ENCODE measurements at places on chromosomes 2 and 18.

DNA sequence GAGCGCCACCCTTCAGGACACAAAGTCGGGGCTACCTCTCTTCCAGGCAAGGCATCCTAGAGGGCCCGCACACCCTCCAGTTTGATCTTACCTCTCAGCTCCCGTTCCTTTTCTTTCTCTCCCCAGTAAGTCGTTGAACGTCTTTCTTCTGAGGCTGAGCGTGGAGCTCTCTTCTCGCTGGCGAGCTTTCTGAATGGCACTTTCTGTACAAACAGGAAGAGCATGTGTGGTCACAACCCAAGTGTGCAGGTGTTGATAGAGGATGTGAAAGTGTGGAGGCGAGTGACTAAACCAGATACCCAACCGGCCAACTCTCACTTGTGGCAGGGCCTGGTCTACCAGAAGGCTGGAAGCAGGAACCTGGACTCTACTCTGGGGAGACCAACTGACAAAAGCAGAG lies at the start of gene AFF3:
TSS of gene AFF3 (minus strand) at position 198 of the 400 bp plus-strand sequence. CDS start 38,136 bp downstream, outside the sequence.
- no peak for DNase-seq

GRCh38 chr2:99801327-99801901 lies 311.6 kb upstream of the REV1 start:
- no peak for DNase-seq

GRCh38 chr2:113827426-113827825 lies 62.5 kb upstream of the ACTR3 start:
- no peak for DNase-seq

DNA sequence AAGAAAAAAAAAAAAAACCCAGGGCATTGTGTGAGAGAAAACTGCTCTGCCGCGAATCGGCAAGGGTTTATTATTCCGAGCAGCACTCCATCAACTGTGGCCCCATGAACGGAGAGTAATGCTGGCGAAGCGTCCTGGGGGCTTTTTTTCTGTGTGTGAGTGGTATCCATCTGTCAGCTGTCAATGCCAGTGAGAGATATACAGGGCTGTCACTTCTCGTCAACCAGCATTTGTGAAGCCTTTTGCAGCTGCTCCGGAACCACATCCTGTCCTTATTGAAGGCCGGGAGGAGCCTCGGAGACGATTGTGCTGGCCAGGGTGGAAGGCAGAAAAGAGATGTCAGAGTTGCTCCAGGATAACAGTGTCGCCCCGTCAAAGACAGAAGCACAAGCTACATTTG lies 356.9 kb upstream of the SMIM21 start:
- DNase-seq: peak; percentile 28

GRCh38 chr2:173214213-173214612 lies 138.6 kb downstream of the MAP3K20 start:
- no peak for DNase-seq

GRCh38 chr2:217994776-217995274 lies 8.0 kb downstream of the TNS1 start:
- DNase-seq: no peak

DNA sequence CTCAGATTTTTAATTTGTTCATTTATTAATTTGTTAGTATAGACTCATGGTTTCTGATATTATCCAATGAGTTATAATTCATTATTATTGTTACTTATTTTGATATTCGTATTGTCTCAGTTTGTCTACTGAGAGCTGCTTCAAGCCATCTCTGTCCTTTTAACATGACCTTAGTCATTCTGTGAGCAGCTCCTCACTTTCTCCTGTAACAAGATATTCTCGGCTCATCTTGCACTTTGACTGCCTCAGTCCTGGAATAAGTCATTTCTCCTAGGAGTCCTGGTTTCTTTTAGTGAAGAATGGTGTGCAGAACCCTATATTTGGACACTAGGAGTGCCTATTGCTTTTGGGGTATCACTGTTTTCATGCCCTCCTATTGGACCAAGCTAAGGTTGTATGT lies 13.2 kb downstream of the ASB1 start:
- no peak for DNase-seq

GRCh38 chr2:154527962-154528361 lies 170.5 kb upstream of the KCNJ3 start:
- no peak for DNase-seq

GRCh38 chr2:112658301-112658700 lies 12.6 kb downstream of the SLC20A1 start:
- no peak for DNase-seq

DNA sequence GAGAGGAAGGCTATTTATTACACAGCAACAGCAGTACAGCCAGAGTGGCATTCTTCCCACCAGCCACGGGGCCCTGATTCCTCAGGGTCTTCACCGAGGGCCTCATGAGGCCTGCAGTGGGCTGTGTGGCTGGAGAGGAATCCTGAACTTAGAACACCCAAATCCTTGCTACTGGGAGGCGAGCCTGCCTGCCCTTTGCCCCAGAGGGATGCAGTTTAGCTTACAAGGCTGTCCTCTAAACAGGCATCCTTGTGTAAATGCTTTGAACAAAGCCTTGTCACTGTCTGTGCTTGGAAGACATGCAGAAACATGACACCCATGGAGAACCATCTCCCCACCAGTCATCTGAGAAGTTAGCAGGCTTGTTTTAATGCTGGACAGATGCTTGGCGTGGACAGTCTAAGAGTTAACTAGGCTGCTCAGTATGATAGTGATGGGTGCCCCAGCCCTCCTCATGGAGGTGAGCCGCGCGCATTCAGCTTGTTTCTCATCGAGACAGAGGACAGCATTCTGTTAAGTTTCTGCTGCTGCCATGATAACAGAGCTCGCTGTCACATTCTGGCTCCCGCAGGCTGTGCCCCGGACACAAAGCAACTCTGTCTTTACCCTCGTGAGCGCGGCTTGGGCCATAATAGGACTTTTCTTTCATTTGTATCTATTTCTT lies 42.9 kb downstream of the ADI1 start:
- no peak for DNase-seq

DNA sequence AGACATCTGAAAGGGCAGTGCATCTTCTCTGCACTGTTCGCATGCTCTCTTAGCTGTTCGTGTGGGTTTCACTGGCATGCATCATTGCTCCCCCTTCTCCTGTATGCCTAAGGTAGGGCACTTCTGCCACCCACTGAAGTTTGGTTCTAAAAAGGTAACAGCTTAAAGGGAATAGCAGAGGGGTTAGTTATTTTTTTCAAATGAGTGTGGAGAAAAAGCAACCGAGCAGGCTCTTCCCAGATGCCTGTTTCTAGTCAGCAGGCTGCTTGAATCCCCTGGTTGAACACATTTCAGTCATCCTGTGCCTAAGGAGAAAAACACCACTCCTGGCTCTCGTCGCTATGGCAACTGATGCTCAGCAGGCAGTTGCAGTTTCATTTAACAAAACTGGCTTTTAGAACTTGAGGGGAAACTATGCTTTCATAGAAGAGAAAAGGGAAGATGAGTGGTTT lies 69.8 kb upstream of the GALNT3 start:
- no peak for DNase-seq

GRCh38 chr2:105796791-105797190 lies 52.1 kb downstream of the NCK2 start:
- no peak for DNase-seq

DNA sequence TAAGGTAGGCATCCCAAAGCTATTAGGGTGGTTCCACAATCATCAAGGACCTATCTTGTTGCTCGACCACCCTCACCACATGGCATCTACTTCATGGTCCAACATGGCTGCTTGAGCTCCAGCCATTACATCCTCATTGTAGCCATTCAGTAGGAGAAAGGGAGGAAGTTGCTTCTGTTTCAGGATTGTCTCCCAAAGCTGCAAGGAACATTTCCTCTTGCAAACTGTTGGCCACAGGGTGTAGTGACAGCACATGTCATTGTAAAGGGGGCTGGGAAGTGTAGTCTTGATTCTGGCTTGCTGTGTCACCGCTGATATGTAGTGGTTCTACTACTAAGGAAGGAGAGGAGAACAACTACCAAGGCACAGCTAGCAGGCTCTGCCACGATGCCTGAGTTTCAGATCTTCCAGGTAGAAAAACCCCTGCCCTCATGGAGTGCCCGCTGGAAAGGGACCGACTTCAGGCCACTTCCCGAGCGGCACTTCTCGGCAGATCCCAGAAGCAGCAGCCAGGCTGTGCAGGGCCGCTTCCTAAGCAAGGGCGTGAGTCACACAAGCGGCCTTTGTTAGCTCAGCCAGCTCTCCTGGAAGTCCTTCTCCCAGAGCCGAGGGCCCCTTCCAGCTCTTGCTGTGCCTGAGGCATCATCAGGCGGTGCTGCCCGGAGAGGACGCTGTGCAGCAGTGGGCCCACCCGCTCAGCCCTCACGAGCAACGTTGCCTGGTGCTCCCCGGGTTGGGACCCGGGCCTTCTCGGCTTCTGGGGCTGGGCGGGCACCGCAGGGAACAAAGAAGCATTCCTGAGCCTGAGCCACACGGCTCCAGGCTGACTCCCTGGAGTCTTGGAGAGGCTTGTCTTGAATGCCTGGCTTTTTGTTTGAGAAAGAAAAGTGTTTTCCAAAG lies 58.2 kb downstream of the HS6ST1 start:
- DNase-seq: peak; percentile 30

DNA sequence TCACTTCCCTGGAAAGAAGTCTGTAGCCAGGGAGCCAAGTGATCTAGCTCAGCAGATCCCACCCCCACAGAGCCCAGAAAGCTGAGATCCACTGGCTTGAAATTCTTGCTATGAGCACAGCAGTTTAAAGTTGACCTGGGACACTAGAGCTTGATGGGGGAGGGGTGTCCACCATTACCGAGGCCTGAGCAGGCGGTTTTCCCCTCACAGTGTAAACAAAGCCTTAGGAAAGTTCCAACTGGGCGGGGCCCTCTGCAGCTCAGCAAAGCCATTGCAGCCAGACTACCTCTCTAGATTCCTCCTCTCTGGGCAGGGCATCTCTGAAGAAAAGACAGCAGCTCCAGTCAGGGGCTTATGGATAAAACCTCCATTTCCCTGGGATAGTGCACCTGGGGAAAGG lies 887.2 kb upstream of the LRATD1 start:
- no peak for DNase-seq

- DNase-seq: no peak
Measured at GRCh38 chr18:75678627-75679026, 251.1 kb upstream of the SMIM21 start.

DNA sequence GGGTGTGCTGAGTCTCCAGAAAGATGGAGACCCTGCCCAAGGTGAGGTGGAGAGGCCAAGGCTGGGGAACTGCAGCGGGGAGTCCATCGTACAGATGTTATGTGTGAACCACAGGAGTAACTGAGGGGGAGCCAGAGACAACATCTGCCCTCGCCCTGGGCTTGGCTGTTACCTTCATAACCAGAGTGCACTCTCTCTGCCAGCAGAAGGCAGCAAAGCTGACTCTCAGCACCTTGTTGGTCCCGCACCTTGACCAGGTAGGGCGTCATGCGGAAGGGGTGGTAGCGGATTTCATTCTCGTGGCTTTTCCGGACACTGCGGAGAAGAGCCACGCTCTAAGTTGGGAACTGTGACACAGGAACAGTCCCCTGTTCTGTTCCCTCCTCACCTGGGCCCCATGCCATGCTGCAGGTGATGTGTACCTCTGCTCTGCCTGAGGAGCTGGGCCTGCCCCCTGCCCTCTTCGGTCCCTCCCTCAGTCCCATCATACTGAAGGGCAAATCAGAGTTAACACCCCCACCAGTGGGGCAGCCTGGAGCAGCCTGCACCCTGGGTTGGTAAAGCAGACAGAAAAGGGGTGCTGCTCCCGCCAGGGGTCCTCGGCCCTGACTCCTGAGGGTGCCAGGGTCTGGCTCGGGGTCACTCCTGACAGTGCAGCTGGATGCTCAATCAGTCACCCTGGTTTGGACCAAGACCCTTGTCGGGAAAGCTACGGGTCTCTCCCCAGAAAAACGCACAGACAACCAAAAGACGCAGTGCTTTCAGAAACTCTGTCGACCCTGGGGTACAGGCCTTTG lies 20.3 kb downstream of the PER2 start:
- DNase-seq: peak; percentile 39

DNA sequence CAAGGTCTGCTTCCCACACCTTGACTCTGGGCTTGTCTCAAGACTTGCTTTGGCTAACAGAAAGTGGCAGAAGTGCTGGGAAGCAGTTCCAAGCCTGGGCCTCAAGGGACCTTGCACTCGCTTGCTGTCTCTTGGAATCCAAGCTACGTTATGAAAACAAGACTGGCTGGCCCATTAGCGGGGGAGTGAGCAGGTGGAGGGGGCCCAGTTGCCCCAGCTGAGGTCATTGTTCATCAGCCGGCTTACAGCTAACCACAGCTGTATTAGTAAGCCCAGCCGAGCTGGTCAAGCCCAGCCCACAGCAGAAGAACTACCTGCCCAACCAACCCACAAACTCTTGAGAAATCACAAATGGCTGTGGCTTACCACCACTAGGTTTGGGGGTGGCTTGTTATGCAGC lies 63.1 kb downstream of the MARCO start:
- no peak for DNase-seq

DNA sequence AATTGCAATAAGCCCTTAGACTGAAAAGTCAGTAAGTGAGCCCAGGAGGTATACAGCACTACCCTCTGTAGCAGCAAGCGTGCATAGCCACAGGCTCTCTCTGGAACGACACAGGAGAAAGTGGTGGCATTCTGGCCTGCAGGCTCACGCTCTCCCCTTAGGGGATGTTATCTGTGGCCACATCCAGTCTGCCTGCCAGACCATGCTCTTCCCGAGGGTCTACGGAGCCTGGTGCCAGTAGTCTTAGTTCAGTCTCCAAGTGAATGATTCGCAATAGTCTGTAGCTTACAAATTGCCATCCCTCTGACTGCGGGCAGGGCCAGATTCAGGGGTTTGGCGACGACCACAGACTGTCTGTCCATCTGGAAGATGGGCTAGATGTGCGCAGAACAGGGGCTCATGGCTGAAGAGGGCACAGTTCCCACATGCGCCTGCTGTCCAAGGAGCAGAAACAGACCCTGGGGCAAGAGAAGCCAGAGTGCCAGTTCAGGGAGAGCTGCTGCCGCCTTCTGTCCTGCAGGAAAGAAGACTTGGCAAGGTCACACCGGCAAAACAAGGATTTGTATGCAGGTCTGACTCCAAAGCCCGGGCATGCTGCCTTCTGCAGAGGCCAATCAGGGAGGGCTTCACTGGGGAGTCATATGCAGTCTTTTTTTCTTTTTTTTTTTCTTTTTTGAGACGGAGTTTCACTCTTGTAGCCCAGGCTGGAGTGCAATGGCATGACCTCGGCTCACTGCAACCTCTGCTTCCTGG lies 3.5 kb upstream of the KLF11 start:
- peak; percentile 72 for DNase-seq

GRCh38 chr2:46211461-46211860 lies 85.7 kb upstream of the EPAS1 start:
- no peak for DNase-seq

DNA sequence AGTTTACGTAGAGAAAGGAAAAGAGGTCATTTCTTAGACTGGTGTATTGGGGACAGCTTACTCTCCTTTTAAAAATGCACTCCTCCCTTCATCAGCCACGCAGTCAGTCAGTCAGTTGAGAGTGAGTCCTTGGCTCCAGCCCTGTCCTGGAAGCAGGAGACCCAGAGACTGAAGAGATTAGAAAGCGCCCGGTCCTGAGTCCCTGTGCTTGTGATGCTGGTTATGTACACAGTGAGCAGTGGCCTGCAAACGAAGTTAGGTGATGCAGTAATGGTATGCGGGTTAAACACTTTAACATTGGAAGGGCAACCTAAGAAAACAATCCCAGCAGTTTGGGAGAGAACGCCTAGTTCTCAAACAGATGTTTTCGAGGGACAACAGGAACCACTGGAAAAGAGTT lies 6.3 kb upstream of the ASB1 start:
- peak; percentile 18 for DNase-seq

GRCh38 chr2:181738074-181738473 lies 57.8 kb upstream of the NEUROD1 start:
- DNase-seq: no peak

- DNase-seq: no peak
Measured at GRCh38 chr2:9774266-9774665, 69.0 kb upstream of the TAF1B start.
